ENCODE measurements at places on chromosomes 7 and 10.

GRCh38 chr7:158001621-158002320 lies 585.9 kb downstream of the PTPRN2 start:
- DNase-seq = no peak

DNA sequence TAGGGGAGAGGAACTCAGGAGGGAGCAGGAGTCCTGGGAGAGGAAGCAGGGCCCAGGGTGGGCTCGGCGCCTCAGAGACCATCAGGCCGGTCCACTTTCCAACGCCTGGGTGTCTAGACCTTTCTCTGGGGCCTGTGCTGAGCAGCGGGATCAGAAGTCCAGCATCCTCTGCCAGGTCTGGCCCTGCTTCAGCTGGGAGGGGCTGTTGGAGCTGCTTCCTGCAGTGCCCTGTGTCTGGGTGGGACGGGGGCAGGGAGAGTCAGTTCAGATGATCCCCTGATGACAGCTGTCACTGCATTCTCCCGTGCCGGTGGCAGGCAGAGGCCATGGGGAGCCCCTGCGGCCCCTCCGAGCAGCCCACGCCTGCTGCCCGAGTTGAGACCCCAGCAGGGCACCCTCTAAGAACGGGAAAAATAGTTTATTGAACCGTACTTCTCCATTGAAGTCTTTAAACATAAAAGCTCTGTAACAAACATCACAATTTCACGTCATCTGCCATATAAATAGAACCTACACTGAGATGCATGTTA lies 23.3 kb downstream of the AP5Z1 start:
- no peak for DNase-seq

DNA sequence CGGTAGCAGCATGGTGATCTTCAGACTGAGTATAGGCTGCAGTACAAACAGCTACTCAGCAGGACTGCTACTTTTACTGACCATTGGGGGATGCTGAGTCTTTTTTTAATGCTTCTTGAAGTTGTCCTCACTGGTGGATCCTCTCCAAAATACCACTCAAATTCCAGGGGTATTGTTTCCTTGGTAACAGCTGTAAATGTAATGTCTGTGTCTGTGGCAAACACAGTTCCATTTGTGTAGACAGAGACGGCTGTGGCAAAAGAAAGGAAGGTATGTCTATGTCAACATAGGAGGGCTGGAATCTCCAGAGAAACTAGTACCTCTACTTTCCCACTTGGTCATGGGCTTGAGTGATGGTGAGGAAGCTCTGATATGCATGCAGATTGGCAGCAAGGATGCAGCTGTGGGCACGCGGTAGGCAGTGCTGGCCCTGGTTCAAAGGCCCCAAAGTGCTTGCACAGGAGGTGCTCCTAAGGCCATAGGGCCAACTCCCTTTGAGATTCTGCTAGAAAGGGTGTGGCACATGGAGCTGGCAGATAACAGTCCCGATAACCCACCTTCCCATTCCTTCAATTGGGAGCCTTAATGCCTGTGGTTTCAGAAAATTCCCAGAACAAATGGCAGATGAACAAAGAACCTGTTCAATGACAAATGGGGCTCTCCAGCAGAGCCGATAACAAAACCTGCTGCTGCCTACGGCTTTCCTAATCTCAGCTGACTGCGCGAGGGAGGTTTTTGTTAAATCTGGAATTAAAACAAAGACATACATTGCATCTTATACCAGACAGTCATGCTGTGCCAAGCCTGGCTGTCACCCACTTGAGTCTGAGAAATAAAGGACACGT lies 43.0 kb downstream of the PKD1L1 start:
- no peak for DNase-seq

GRCh38 chr7:132899833-132900232 lies 182.1 kb downstream of the CHCHD3 start:
- no peak for DNase-seq

DNA sequence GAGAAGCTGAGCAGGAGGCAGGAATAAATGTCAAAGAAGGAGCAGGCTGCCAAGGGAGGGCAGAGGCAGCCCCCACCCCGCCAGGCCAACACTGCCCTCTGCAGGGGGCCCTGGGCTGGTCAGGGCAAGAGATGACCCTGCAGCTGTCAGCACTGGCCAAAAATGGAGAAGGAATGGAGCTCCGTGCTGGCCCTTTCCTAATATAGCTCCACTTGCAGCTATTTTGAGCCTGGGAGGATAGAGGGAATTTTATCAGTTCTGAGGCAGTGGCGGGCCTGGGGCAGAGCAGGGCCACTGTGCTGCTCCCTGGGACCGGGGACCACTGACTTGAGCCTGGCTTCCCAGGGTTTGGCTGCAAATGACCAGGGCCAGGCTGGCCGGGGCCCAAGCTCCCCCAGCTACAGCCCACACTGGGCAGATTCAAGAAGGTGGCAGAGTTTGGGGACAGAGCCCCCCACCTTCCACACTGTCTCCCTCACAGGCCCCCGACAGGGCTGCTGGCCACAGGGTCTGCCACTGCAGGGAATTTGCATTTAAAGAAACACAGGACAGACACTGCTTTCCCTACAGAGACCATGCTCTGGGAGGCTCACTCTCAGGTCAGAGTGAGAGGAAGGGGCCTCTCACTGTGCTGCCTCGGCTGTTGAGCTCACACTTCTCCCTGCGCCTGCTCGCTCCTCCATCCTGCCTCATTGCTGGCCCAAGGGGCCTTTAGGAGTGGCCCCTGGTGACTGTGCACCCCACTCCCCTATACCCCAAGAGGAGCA lies 16.2 kb downstream of the LDB3 start:
- DNase-seq = peak; percentile 28

- DNase-seq = no peak
These were observed 163.7 kb downstream of the BAMBI start for GRCh38 chr10:28840971-28841370.

GRCh38 chr10:31341552-31341951 lies 22.5 kb downstream of the ZEB1 start:
- DNase-seq = no peak

DNA sequence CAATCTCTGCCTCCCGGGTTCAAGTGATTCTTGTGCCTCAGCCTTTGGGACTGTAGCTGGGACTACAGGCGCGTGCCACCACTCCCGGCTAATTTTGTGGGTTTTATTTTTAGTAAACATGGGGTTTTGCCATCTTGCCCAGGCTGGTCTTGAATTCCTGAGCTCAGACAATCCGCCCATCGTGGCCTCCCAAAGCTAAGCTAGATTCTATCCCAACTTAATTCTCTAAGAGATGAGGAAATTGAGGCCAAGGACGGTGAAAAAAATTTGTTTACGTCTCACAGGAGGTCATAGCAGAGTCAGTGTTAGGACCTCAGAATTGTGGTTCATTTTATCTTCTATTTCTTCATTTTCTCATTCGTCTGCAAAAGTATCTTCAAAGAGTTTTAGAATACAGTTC lies 6.1 kb downstream of the CCAR1 start:
- DNase-seq = no peak

Measured in C1 segment of cervical spinal cord (tissue), 14 donors.